ENCODE measurements at places on chromosomes 12 and 14.

- DNase-seq, result no peak
These were observed 29.8 kb upstream of the PLEKHG6 start for GRCh38 chr12:6280672-6281071.

DNA sequence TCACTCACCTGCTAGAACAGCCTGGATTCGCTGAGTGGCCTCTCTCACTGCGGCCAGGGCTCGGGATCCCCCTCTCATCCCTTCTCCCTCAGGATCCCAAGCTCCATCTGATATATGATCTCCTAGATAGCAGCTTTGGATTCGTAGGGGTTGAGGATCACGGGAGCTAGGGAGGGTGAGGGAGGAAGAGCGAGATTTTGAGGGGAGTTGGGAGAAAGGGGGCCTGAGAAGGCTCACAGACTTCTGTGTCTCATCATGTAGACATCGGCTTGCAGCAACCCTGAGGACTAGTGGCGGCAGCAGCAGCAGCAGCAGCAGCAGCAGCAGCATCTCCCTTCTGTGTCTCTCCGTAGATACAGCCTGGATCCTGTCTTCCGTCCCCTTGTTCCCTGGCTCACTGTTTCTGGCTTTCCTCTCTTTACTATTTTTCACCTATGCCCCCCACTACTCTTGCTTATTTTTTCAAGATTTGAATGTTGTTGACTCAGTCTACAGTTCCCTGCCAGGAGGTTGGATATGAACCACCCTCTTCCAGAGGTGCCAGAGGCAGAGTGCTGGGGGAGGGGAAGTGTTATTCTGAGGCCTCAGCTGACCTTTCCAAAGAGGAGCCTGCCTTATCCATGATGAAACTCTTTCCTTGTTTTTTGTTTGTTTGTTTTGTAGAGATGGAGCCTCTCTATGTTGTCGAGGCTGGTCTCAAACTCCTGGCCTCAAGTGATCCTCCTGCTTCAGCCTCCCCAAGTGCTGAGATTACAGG is at the start of gene CIROP:
Gene CIROP, minus strand, starts transcription at position 399 of the 757 bp plus-strand sequence. Its CDS starts 69 bp downstream, at position 330.
- DNase-seq, result no peak

DNA sequence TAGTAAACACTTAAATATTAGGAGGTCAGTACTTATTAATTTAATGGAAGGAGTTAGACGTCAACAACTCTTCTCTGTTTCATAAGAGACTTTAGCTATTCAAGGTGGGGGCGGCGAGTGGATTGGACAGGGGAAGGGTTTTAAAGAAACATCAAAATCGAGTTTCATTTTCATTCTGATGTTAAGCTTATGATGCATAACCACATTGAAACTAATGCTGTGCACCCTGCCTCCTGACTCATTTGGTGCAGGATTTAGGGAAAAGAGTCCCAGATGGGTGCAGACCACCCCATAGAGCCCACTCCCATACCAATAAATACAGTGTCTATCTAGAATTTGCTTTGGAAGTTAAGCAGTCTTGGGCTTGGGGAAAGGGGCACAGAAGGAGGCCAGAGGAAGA is 7.4 kb downstream of the ZBTB39 start:
- no peak for DNase-seq

DNA sequence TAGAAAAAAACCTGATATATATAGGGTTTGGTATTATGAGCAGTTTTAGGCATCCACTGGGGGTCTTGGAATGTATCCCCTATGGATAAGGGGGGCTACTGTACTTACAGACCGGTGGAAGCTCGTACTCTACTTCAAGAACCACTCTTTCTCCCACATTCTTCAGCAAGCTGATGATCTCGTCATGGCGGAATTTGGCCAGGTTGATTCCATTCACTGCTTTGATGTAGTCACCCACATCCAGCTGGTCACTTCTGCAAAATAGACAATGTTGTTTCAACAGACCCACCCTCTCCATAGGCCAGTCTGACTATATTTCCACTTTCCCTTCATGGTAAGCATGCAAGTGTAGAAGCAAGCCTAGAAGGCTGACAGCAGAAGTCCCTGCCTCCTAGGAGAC is 139.9 kb downstream of the GRIP1 start:
- no peak for DNase-seq

DNA sequence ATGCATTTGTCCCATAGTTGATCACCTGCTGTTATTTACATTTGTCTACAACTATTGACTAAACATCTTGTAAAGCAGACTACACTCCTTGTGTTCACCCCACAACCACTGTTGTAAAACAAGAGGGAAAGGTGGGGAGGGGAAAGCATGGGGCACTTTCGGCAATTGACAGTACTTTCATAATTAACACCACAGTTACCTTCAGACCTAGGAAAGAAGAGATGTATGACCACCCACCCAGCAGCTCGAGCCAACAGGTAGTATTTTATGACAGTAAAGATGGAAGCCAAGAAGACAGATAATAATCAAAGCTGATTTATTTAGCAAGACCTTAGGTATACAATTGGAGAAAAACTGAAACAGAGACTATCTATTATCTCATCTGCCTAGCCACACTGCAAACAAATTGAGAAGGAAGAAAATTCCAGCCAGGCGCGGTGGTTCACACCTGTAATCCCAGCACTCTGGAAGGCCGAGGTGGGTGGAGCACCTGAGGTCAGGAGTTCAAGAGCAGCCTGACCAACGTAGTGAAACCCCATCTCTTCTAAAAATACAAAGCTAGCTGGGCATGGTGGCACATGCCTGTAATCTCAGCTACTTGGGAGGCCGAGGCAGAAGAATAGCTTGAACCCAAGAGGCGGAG is 11.2 kb downstream of the HECTD4 start:
- DNase-seq, result no peak
